ENCODE measurements at places on chromosomes 12 and 14.

GRCh38 chr14:104843006-104843405, 22.1 kb upstream of the CEP170B start:
- DNase-seq = no peak

GRCh38 chr14:24289649-24290280, 9.8 kb downstream of the DHRS1 start:
- DNase-seq = no peak

GRCh38 chr14:22059201-22059600, 385.6 kb upstream of the OR4E1 start:
- DNase-seq = no peak

DNA sequence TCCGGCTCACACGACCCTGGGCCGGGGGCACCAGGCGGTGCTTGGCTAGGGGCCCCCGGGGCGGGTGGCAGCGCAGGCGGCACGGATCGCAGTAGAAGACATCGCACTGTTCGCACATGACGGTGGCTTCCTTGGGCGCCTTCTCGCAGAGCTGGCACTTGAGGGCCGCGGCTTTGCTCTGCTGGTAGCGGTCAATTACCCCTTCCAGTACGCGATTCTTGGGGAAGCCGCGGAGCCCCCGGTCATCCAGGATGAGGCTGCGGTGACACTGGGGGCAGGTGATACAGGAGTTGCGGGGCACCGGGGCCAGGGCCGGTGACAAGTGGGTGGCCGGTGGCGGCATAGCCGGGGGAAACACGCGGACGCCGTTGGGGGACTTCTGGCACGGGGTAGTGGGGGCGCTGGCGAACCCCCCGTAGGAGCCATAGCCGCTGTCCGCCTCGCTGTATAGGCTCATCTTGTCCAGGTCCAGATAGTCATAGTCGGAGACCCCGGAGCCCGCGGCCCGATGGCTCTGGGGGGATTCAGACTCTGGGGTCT, 553 bp downstream of the TRIM9 start:
- DNase-seq = no peak

- DNase-seq = no peak
Observed at GRCh38 chr14:51472881-51473280, 178.8 kb upstream of the FRMD6 start.

DNA sequence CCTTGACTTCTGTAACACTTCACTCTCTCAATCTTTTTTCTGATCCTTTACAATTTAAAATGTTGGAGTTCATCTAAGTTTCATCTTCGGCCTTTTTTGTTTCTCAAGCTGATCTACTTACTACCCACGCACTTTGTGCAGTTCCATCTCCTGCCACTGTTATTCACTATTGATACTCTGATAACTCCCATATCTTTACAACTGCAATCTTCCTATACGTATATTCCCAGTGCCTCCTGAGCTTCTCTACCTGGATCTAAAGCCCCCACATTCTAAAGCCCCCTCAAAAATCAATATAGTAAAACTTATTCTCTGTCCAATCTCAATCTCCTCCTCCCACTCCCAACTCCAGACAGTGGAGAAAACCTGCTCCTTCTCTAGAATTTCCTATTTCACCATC, 5.9 kb downstream of the ATG2B start:
- DNase-seq = no peak
